ENCODE measurements at places on chromosomes 1 and 21.

DNA sequence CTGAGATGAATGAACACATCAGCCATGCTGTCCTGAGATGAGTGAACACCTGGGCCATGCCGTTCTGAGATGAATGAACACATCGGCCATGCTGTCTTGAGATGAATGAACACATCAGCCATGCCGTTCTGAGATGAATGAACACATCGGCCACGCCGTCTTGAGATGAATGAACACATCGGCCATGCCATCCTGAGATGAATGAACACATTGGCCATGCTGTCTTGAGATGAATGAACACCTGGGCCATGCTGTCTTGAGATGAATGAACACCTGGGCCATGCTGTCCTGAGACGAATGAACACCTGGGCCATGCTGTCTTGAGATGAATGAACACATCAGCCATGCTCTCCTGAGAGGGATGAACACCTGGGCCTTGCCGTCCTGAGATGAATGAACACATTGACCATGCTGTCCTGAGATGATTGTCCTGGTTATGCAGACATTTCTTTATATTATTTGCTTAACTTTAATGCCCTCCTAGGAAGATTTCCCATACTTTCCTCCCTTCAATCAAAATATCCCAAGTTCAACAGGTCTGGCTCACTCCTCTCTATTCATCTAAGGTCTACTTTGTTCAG lies 48.6 kb upstream of the COL6A1 start:
- DNase-seq = no peak

DNA sequence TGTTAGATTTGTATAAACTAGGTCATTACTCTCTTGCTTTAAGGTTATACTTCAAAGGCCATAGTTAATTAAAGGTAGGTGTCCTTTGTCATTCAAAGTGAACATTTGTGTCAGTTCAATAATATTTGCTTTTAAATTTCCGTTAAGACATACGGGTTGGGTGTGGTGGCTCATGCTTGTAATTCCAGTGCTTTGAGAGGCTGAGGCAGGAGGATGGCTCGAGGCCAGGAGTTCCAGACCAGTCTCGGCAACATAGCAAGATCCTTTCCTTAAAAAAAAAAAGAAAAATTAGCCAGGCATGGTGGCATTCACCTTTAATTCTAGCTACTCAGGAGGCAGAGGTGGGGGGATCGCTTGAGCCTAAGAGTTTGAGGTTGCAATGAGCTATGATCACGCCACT lies 80.4 kb downstream of the KIF26B start:
- DNase-seq = no peak

DNA sequence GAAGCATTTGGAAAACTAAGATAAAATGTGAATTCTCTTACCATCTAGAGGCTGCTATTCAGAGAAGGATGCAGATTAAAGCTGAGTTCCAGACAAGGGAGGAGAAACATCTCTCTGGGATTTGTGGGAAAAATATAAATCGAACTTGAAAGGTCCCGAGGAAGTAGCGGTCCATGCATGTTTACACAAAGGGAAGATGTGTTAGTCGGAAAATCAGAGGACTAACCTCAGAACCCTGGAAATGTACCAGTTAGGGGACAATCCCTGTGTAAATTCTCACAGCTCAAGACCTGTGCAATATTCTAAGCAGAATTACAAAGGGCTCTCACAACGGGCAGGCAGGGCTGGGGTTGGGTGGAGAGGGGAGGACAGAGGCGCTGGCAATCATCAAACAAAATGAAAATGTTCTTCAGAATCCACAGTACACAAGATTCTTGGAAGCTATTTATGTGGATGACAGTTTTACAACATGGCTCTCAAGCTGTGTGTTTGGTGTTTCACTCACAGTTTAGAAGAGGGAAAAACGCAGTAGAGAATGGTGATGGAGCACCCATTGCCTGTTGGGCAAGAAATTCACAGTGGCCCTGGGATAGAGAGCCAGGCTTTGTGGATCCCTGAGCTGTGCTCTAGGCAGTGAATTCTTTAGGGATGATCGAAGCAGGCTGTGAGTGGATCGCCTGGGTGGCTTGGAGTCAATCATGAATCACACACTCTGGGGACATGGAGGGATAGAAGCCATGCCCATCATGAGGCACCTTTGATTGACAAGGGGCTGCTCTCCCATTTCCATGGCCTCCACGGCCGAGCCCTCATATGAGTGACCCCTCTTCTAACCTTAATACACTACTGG lies 47.6 kb downstream of the KCNJ6 start:
- no peak for DNase-seq

DNA sequence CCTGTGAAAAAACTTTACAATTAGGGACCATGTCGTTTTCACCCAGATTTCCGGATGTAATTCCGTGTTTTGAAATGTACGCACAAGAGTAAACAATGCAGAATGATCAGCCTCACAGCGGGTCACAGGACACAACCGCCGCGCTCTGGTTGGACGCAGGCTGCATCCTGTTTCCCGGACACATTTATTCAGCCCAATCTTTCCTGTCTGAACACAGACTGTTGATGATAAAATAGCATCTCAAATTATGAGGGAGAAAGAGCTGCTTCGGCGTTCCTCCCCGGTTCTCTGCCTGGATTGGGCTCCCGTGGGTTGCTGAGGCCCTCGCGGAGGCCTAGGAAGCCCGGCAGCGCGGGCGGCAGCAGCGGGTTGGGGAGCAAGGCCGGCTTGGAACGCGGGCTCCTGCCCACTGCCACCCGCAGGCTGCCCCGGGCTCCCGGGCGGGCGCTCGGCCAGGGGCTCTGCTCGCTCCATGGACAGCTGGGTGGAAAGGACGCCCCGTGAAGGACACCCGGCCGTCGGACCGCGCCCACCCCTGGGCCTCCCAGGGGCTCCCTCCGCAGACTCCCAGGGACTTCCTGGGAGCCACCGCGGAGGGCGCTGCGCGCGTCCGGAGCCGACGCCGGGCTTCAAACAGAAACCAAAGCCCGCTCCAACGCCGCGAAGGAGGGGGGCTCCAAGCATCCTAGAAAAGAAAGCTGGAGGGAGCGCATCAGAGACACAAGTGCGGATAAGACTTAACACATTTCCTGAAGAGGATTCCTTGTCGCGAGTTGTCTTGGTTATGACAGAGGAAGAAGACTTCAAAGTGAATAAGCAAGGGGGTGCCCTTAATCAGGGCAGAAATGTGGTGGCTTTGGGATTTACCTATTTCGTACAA lies 122.3 kb downstream of the ESRRG start:
- DNase-seq = no peak

GRCh38 chr1:25711555-25712298 lies 88.3 kb upstream of the SELENON start:
- DNase-seq = no peak

- DNase-seq = no peak
These were observed 10.7 kb downstream of the ADAMTS5 start for GRCh38 chr21:26956216-26956615.

GRCh38 chr1:110951161-110951560 lies 12.6 kb downstream of the LRIF1 start:
- DNase-seq = no peak

GRCh38 chr1:198923993-198924392 lies 285.2 kb downstream of the PTPRC start:
- DNase-seq = no peak

DNA sequence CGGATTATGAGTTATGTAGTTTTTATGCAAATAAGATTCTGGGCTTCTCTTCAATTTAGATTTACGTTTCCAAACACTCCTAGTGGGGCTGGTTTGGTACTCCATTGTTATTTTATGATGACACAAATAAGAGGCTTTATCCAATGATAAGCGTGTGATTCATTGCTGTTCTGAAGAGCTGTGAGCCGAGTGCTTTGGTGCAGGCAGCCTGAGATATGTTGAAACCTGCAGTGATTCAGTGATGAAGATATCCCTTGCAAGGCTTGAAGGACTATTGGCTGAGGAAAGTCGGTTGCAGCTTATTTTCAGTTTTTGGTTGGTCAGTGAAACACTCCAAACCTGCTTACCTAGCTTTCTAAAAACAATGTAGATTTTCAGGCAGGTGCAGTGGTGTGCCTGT lies 112.2 kb downstream of the RYR2 start:
- no peak for DNase-seq

GRCh38 chr1:229031061-229031460 lies 239.8 kb upstream of the RAB4A start:
- DNase-seq = no peak

GRCh38 chr1:204107892-204108291 lies 35.0 kb downstream of the SOX13 start:
- DNase-seq = no peak

- DNase-seq = peak; percentile 22
These were observed 15.9 kb downstream of the COL8A2 start for GRCh38 chr1:36109041-36109679.

DNA sequence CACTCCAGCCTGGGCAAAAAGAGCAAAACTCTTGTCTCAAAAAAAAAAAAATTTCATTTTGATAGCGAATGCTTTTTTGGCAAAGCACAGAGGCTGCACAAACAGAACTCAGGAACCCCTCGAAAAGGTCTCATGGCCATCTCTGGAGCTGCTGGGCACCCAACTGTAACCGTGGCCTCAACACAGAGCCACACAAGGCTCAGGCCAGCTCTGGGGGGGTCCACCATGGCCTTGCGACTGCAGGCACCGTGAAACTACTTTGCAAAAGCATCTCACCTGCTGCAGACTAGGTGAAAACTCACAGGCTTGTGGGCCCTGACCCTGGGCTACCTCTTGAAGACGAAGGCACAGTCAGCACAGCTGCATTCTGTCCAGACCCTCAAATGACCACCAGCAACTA lies 16.1 kb upstream of the TMEM240 start:
- DNase-seq = no peak

DNA sequence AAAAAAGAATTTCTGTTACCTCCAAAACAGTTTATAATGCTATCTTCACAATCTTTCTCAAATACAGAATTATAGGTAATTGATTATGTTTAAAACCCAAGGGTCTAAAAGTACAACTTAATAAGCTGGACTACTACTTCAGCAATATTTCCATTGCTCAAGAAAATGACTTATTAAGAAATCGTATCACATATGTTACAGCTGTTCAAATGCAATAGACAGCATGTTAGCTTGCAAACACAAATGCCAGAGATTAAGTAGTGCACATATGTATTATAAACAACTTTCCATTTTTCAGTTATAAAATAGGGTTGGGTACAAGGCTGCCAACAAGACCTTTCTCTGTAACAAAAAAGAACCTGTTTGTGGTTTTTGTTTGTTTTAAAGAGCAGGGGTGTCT lies 211.0 kb upstream of the DMRTA2 start:
- no peak for DNase-seq

DNA sequence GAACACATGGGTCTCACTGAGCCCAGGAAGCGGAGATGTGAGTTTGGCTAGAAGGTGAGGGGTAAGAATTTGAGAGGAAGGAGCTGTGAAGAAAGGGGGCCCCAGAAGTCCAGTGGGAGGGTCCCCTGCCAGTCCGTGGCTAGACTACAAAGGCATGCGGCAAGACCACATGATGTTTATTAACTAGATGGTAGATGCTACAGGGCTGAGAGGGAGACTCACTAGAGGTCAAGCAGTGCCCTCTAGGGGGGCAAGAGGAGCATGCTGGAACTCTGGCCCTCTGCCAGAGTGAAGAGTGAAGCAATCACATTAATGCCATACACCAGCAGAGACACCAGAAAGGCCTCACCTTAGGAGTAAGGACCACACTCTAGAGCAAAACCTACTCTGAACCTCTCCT lies 12.2 kb downstream of the KIAA0319L start:
- DNase-seq = peak; percentile 71

DNA sequence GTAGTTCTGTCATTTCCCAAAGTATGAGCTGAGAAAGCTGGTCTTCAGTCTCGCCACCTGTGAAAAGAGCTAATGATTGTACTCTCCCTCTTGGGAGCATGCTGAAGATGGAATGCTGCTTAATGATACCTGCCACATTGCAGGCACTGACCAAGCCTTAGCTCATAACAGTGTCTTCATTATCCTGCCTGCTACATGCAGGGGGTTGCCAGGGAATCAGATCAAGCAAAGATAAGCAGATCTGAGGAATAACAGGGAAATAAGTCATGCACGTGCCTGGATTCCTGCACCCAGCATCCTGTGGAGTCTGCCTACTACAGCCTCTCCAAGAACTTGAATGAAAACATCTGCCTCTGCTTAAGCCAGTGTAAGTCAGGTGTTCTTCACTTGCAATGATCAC lies 667.3 kb downstream of the NPHP4 start:
- DNase-seq = no peak

DNA sequence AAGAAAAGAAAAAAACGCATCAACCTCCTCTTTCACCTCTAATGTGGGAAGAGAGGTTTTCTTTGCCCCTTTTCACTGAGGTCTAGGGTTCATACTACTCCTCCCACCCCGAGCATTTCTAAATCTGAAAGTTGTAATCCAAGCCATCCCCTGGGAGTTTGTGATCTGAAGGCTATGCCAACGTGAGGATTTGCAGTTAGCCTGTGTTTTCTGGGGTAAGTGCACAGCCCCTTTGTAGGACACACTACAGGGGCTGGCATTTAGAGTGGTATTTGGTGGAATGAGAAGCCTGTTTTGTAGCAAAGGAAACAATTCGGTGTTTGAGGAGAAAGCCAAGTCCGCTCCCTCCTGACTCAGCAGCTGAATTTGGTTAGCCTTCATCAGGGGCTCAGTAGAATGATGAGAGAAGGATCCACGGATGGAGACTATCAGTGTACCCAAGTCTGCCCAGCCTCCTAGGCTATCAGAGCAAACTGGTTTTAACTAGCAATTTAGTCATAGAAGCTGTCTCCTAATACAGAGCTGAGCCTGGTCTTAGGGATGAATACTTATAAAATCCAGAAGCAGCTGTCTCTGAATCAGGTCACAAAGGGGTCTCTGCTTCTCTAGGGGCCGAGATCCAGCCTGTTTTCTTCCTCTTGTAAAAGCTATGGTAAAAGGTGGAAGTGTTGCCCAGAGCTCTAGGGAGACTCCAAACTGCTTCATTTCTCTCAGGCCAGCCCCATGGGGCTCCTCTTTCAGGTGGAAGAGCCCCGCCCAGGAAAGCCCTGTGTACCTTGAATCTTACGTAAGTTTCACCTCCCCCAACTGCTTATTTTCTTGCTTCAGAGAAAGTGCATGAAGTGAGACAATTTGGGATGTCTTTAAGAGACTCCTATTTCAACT lies 2.1 kb downstream of the PCP4L1 start:
- no peak for DNase-seq

GRCh38 chr21:36111238-36111637 lies 23.6 kb upstream of the CBR3 start:
- no peak for DNase-seq

- DNase-seq = no peak
These were observed 58.4 kb downstream of the PLXNA2 start for GRCh38 chr1:208185801-208186231.

DNA sequence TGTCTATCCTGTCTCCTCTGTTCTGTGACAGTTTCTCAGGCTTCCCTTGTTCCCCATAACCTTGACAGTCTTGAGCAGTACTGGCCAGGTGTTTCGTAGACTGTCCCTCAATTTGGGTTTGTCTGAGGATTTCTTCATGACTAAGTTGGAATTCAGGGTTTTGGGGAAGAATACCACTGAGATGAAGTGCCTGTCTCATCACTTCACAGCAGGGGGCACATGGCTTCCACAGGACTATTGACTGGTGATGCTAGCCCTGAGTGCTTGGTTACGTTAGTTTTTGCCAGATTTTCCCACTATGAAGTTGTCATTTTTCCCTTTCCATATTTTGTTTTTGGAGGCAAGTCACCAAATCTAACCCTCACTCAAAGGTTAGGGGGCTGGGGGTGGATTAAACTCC lies 45.7 kb downstream of the CDCP2 start:
- DNase-seq = no peak
